CMK (cell line): ENCODE measurements at places on chromosomes 1 and 21.
A peak's percentile ranks its signal among the peaks of the same experiment; 100 is the strongest.

DNA sequence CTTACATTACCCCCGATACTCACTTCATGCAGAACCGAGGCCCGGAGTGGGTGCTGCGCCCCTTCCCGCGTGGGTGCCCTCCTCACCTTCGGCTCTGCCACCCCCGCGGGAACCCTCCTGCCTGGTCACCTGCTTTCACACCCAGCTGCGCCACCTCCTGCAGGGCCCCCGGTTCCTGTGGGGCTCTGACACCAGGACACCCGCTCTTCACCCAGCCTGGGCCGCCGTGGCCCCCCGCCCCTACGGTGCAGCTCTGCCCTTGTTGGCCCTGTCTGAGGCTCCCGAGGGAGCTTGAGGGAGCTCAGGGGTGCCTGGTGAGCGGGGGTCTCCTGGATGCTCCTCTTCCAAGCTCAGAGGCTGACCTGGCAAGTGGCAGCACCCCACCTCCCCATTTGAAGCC, 19.0 kb downstream of the RRP1 start:
- no peak for DNase-seq

DNA sequence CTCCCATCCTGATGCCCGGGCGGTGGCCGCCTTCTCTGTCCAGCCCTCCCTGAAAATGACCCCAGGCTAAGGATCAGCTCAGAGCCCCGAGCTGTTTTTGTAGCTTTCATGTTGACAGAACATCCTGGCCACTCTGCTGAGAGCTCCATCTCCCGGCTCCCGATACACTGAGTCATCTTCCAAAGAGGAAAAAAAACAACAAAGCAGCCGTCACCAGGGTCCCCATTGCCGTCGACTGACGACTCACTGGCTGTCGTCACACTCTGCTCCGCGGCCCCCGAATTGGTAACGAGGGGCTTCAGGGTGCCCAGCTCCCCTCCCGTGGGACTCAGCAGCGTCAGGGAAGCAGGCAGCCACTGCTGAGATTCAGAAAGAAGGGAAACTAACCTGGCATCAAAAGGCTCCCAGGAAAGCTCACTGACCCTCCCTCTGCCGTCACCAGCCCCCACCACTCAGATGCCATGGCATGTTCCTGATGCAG, 67.2 kb downstream of the CD46 start:
- DNase-seq: no peak

DNA sequence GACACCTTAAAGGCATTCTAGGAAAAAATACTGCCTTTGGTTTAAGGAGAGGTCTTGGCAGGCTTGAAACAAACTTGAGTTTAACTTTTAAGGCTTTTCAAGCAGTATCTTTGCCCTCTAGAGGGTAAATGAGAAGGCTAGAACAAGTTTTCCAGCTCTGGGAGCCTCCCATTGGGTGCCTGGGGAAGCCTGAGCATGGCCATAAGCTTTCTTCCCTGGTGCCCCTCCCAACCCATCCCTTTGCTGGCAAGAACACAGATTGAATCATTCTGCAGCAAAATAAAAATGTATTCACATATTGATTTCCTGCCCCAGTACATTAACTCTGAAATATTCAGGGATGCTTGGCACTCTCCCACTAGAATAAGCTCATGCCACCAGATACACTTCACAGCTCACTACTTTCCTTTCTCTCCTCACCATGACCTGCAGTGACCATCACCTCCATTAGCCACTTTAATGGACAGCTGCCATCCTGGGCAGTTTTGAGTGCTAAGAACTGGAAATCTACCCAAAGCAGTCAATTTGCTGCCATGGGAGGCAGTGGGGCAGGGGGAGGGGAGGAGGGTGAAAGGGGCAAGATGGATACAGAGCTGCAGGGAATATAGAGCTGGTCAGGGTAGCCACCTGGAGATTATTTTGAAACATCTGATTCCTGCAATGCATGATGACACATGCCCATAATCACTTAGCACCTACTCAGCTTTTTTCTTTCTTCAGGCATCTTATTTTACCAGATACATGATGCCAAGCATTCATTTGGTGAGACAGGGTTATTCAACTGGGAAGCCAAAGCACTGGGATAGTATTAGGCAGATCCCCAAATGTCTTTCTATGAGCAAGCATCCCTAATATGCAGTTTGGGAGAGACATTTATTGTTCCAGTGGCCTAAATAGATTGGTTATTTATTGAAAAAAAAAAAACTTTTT, 140.6 kb downstream of the SYT2 start:
- no peak for DNase-seq

DNA sequence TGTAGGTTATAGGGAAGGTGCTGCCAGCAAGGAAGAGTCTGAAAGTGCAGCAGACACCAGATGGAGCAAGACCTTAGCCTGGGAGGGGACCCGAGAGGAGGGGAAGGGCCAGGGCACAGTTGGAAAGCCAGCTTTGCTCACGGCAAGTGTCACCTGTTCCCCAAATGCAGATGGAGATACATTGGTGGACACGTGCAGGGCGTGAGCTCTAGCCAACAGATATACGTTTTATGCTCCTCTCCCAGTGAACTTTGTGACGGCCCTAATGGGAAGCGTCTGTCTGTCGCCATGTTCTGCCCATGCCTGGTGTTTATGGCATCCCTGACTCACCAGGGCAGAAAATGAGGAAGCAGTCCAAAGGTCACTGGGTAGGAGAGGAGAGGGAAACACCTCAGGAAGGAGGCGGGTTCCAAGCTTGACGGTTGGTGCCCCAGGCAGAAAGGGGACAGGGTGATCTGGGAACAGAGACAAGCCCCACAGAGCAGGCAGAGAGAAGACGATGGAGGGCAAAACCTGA, 7.6 kb downstream of the GPA33 start:
- DNase-seq: no peak

GRCh38 chr1:222331340-222331739, 216.6 kb downstream of the HHIPL2 start:
- DNase-seq: no peak

DNA sequence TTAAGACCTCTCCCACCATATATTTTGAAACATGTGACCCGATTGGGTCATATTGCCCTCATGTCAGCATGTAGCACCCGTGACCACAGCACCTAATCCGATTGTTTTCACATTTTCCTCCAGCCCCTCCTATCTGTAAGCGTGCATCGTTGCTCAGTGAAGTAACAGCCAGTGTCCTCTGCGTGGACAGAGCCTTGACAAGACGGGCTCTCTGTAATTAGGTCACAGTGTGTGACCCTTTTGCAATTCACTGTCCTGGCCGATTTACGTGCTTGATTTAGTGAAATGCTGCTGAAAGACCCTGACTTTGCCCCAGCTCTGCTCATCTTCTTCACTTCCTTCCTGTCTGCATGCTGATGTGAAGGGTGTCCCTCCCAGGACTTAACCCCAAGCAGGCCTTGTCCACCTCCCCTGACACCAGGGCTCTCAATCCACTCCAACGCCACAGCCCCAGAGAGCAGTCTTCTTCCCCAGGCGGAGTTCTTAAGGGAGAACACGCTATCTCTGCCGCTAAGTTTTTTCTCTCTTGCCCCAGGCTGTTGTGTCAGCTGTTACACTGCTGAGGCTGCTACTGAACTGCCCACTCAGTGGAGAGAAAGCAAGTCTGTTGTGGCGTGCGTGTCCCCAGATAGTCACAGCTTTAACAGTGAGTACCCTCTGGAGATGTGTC, 19.4 kb downstream of the URB2 start:
- DNase-seq: no peak

GRCh38 chr1:53495633-53496345, 36.6 kb downstream of the DMRTB1 start:
- no peak for DNase-seq

GRCh38 chr1:155086856-155087535, 8.4 kb downstream of the EFNA3 start:
- DNase-seq: no peak

- DNase-seq: no peak
Measured at GRCh38 chr1:229431284-229432115, 2.4 kb downstream of the ACTA1 start.

DNA sequence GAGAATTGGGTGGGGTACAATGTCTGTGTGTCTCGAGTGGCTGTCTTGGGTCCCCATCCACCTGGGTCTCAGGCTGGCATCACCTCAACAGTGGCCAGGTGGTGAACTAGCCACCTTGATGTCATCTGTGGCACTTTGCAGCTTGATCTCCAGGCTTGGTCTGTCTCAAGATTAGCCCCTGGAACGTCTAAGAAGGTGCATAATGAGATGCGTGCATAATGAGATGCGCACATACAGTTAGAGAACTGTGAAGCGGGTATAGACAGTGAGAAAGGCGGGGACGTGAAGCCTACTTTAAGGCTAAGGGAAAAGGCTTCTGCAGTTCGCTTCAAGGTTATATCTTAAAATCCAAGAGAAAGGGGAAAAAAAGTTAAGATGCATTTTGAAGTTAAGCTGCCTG, 98.7 kb downstream of the WDR4 start:
- DNase-seq: no peak

DNA sequence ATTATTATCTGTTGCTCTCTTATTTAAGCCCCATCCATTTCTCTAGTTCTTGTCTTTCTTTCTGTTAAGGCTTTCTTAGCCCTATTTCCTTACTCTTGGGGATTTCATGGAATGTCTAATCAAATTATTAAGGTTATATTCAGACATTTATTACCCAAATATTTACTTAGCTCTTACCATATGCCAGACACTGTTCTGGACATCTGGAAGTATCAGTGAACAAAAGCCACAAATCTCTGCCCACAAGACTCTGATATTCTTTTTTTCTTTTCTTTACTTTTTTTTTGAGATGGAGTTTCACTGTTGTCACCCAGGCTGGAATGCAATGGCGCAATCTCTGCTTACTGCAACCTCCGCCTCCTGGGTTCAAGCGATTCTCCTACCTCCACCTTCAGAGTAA, 74.3 kb upstream of the NBL1 start:
- no peak for DNase-seq

DNA sequence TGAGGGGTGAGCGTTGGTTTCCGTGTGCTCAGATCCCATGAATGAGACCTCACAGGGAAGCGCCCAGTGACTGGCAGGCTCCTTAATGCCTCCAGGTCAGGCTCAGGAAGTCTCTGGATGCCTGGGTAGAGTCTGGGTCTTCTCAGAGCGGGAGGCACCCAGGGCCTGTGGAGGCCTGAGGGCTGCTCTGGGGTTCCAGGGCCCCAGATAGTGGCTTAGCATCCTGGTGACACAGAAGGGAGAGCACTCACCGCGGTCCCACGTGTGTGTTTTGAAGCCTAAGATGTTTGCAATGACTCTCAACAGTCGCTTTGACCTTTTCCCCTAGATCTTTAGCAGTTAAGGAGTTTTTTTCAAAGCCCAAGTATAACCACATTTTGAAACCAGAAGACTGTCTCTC, 25.0 kb downstream of the PRMT2 start:
- no peak for DNase-seq

- DNase-seq: peak; percentile 80
Measured at GRCh38 chr1:32201011-32201855, 838 bp downstream of the CCDC28B start.

GRCh38 chr1:211478376-211478775, 13.6 kb downstream of the RD3 start:
- no peak for DNase-seq

- no peak for DNase-seq
Measured at GRCh38 chr1:158107916-158108315, 72.8 kb upstream of the CD1D start.

- DNase-seq: no peak
Measured at GRCh38 chr1:235950318-235950717, 83.6 kb upstream of the LYST start.

- no peak for DNase-seq
Measured at GRCh38 chr1:44696789-44697345, 22.4 kb downstream of the ARMH1 start.

DNA sequence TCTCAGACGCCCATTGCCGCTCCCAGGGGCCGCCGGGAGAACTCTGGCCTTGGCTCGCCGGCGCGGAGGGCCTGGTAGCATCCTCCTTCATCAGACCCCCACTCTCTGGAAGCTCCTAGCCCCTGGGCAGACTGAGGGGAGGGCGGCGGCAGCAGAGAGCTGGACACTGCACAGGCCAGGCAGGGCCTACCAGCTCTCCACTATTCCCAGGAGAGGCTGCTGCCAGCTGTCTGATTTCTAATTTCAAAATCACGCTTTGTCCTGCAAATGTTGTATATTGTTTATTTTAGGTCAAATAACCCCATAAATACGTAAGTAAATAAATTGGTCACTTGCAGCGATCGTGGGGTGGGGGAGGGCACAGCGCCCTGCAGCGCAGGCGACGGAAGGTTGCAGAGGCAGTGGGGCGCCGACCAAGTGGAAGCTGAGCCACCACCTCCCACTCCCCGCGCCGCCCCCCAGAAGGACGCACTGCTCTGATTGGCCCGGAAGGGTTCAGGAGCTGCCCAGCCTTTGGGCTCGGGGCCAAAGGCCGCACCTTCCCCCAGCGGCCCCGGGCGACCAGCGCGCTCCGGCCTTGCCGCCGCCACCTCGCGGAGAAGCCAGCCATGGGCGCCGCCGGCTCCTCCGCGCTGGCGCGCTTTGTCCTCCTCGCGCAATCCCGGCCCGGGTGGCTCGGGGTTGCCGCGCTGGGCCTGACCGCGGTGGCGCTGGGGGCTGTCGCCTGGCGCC, at the start of gene MTARC1:
Gene MTARC1 (plus strand): TSS at position 577 of the 732 bp plus-strand sequence. CDS start 32 bp downstream, at position 609.
- no peak for DNase-seq

GRCh38 chr1:109923131-109923945, 12.7 kb downstream of the CSF1 start:
- no peak for DNase-seq

DNA sequence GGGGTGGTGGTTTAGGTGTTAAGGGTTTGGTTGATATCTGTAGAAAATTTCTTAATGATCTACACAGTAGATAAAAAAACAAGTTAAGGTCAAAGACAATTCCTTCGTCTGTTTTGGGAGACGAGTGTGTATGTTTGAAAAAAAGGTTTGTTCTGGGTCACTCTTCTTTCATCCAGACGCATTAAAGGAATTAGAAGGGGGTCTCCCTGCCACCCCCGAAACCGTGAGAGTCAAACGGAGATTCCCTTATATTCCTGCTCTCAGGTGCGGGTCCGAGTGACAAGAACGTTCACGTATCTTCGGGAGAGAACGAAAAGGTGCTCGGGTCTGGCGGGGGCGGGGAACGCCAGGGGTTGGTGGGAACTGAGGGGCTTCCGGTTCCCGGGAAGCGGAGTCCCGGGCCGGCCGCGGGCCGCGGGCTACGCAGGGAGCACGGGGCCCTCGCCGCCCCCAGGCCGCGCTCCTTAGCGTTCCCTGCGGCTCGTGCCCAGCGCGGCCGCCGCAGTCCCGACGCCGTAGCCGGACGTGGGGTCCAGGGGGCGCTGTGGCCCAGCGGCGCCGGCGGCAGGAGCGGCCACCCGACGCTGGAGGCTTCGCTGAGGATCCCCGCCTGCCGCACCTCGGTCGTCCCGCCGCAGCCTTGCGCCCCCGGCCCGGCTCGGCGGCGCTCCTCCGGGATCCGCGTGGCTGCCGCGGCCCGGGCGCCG, at the start of gene ZFYVE9:
Gene ZFYVE9 (plus strand): TSS at position 577 of the 707 bp plus-strand sequence. CDS start 91,118 bp downstream, outside the sequence.
- peak; percentile 58 for DNase-seq

DNA sequence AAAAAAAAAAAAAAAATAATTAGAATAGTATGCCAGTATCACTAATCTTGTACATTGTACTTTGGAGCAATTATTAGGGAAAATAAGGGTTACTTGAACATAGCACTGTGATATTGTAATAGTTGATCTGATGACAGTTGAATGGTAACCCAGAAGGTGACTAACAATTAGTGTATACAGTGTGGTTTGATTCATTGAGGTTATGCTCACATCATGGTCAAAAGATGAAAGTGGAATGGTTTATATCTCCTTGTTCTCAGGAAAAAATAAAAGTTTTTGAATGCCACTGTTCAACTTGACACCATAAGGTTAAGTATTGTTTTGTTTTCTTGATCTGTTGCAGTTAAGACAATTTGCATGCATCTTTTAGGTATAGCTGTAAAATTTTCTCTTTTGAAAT, 87.0 kb downstream of the GPR52 start:
- no peak for DNase-seq

GRCh38 chr1:192442736-192443135, 125.9 kb downstream of the RGS21 start:
- DNase-seq: no peak

- no peak for DNase-seq
Measured at GRCh38 chr1:87644033-87644578, 315.4 kb downstream of the LMO4 start.
